Immature natural killer cell (primary cell): ENCODE measurements at places on chromosomes 3 and 15. TPM values are rescaled to one million over a fixed set of nuclear protein-coding genes. Genes with fewer than 3 reads are reported as not detected.

Gene CTXND1
- polyA plus RNA-seq: not detected

Gene ATP13A4
- not detected for polyA plus RNA-seq

Gene NIPA2
- polyA plus RNA-seq: 81.9 TPM

Gene FEZF2
- polyA plus RNA-seq: not detected

Gene ADAMTSL3
- polyA plus RNA-seq: not detected

- no peaks in the 10 kb centered on the region for H3K4me1 ChIP-seq
- H3K4me3 ChIP-seq: no peak overlapping the region
- H3K27me3 ChIP-seq: peaks cover 5% of the 10 kb centered on the region
- no peak for DNase-seq
Measured at GRCh38 chr3:170632780-170633179, 46.9 kb upstream of the SLC7A14 start.

DNA sequence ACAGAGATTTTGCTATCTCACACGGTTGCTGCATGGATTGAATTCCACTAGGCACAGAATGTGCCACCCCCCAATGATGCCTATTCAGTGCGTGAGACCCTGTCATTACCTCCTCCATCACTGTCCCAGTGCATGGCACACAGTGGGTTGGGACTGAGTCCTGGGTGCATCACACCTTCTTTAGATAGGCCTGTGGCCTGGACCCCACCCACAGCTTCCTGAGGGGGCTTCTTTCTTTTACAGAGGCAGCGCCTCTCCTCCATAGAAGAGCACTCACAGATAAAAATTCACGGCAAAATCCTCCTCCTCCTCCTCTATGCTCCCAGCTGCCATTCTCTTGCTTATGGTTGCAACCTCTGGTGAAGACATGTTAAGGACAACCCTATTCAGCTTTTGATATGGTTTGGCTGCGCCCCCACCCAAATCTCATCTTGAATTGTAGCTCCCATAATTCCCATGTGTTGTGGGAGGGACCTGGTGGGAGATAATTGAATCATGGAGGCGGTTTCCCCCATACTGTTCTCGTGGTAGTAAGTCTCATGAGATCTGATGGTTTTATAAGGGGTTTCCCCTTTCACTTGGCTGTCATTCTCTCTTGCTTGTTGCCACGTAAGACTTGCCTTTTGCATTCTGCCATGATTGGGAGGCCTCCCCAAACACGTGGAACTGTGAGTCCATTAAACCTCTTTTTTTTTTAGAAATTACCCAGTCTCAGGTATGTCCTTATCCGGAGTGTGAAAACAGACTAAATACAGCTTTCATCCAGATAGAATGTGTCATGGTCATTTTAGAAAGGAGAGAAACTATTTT lies 147.6 kb downstream of the KLF13 start:
- H3K27me3 ChIP-seq: no peaks in the 10 kb centered on the region
- no peak for DNase-seq
- H3K36me3 ChIP-seq: no peaks in the 10 kb centered on the region
- H3K4me1 ChIP-seq: peaks cover 56% of the 10 kb centered on the region

DNA sequence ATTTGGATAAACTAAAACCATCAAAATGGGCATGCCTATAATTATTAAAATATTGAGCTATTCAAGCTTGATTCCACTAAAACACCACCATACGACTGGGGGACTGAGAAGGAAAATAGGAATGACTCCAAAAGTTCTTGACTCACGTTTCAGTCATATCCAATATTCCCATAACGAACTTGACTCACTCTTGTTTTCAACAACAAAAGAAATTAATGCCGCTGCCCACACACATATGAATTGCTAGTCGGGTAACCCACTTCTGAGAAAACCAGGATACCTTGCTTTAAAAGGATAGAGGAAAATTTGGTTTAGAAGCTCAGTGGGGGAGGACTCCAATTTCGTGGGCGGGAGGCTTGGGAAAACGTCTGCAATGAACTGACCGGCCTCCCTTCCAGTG lies 5.2 kb downstream of the HTR3C start:
- no peaks in the 10 kb centered on the region for H3K4me1 ChIP-seq
- no peaks in the 10 kb centered on the region for H3K36me3 ChIP-seq
- H3K4me3 ChIP-seq: no peak overlapping the region
